PC-3 (cell line): ENCODE measurements at places on chromosomes 7 and 10. TPM values are rescaled to one million over a fixed set of nuclear protein-coding genes. Genes with fewer than 3 reads are reported as not detected.

- DNase-seq, result no peak
These were observed 562.2 kb upstream of the FOXK1 start for GRCh38 chr7:4119848-4120247.

DNA sequence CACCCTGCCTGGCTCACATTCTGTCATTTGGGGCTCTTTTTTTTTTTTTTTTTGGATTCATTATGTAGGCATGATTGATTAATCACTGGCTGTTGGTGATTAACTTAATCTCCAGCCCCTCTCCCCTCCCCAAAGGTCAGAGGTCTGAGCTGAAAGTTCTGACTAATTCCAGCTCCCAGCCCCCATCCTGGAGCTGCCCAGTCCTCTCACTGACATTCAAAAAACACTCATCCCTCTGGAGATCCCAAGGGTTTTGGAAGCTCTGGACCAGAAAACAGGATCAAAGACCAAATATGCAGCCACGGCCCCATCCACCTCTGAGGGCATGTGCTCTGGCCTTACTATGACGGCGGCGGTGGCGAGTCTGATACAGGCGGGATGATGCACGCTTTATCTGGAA, 53.8 kb downstream of the RBM17 start:
- no peak for DNase-seq

DNA sequence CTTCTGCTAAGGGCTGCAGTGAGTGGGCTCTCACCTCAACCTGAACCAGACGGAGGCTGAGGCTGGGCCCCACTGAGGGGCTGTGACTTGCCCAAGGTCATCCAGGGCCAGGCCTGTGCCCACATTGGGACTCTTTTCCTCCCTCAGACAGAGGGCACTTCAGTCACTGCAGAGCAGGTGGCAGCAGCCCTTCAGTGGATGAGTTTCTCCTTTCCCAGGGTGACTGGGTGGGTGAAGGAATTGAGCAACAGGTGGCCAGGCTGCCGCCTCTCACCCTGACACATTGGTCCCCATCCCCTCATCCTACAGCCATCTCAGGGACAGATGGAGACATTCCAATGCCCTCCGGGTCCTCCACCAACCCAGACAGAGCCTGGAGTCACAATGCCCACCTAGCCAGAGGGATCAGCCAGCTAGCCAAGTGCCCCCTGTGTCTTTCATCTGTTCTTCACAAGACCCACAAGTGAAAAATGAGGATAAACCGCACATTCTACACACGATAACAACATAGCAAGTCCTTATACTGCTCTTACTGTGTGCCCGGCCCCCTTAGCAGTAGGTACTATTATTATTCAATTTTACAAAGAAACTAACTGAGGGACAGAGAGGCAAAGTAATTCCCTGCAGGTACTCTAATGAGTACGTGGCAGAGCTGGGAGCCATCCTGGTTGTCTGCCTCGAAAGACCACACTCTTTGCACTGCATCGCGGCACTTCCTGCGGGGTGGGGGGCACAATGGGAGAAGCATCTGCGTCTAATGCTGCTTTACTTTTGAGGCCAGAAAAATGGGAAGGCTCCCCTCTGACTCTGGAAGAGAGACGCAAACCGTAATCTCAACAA, 1.7 kb upstream of the SLC18A3 start:
- no peak for DNase-seq

DNA sequence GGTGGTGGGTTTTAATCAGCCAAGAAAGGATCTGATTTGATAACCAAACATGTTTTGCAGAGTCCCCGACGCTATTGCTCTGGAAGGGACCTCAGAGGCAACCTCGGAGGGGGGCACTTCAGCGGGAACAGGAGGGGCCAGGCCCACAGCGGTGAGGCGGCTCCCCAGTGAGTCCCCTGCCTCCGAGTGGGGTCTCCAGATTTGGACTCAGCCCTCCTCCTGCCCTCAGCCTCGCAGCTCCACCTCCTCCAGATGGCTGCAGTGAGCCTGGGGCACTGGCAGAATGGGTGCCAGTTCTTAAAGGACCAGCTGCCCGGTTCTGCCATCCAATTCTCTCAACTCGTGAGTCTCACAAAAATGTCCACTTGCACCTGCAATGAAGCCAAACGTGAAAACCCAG, 61.0 kb upstream of the NANOS1 start:
- DNase-seq, result no peak

GRCh38 chr7:67916571-67917436, 920.2 kb downstream of the TYW1 start:
- no peak for DNase-seq

GRCh38 chr10:59134785-59135184, 41.7 kb upstream of the PHYHIPL start:
- no peak for DNase-seq

DNA sequence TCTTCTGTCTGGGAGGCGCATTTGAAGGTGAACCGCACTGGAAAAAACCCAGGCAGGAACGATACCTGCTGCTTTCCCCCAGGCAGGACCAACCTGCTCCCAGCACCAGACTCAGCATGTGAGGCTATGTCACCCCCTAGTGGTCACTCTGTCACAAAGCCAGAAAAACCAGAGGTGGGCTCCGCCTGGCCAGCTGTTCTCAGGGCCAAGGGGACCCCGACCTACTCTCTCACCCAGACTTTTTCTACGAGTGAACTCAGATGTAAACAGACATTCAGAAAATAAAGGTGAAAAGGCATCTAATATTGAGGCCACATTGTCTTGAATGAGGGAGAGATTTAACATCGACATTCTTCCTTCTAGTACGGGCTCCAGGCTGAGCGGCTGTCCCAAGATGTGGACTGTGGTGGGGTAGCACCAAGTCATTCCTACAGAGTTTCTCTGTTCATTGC, 117.3 kb downstream of the PRKAG2 start:
- DNase-seq, result peak; percentile 76

- DNase-seq, result no peak
These were observed 152.0 kb downstream of the RPS24 start for GRCh38 chr10:78185693-78186055.

- DNase-seq, result no peak
These were observed 14.0 kb downstream of the ADAM8 start for GRCh38 chr10:133262696-133263095.

DNA sequence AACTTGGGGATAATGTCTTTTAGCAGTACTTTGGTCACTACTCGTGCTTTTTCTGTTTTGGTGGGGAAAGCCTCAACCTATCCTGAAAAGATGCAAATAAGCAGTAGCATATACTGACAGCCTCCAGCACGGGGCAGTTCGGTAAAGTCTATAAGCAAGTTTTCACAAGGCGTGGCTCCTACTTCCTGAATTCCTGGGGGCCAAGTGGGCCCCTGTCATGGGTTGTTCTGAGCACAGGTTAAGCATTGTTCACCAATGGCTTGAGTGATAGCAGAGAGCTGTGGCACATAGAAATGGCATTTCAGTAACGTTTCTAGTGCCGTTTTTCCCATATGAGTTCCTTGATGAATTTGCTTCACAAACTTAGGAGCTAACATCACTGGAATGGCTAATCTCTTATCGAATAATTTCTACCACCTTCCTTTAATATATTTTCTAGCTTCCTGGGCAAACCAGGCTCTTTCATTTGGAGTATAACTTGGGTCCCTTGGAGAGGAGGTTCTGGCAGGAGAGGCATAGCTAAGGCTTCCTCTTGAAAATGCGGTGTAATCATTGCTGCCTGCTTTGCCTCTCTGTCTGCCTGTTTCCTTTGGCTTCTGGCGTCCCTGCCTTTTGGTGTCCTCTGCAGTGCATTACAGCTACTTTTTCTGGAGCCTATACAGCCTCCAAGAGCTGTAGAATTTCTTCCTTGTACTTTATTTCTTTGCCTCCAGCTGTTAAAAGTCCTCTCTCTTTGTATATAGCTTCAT, 11.7 kb upstream of the ZNF239 start:
- DNase-seq, result peak; percentile 30

GRCh38 chr10:78700816-78701520, 367.8 kb upstream of the ZMIZ1 start:
- no peak for DNase-seq

DNA sequence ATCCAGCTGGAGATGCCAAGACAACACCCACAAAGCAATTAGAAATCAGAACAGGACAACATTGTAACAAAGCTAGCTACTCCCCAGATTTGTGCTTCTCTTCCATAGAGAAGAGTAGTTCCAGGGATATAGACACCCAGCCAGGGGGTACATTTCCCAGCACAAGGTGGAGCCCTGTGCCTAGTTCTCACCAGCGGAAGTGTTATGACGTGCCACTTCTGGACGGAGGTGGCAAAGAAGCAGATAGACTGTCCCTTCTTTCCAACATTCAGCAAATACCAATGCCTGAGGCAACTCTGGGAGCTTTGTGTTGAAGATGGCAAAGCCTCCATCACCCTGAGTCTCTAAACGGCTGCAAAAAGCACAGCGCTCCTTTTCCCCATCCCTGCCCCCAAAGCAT, 23.4 kb upstream of the GSAP start:
- peak; percentile 65 for DNase-seq

- peak; percentile 32 for DNase-seq
These were observed 203.8 kb downstream of the ZMYND11 start for GRCh38 chr10:339038-339391.

Gene EEF1AKMT2
- 18.2 and 19.6 TPM in 2 replicates for total RNA-seq

Gene ST8SIA6
- not detected in 2 replicates for total RNA-seq
